ENCODE measurements at places on chromosomes 4 and X. TPM values are rescaled to one million over a fixed set of nuclear protein-coding genes. Genes with fewer than 3 reads are reported as not detected.

The CXXC4 gene
- 1.7 TPM for total RNA-seq

The CD99 gene
- total RNA-seq: 223 TPM

The UGT2B17 gene
- total RNA-seq: not detected

The ALB gene
- not detected for total RNA-seq

The TMPRSS11B gene
- total RNA-seq: not detected

The SPANXA1 gene
- total RNA-seq: 0.23 TPM

The LRAT gene
- total RNA-seq: 0.32 TPM

The ARHGEF6 gene
- 3.5 TPM for total RNA-seq

The UTP3 gene
- 39.7 TPM for total RNA-seq

DNA sequence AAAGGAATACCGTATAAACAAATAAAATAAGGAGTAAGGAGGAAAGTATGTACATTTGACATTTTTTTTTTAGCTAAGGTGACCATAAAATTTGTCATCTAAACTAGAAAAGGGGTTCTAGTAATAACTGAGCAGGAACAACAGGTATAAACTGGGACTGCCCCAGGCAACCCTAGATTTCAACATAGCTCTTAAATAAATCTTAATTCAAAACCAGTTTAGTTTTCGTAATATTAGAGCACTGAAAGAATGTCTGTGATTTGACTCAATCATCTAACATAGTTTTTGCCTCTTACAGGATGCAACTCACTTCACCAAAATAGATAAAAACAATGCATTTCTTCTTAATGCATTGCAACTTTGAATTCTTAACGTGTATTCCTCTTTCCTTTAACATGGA lies 257.7 kb downstream of the ADAMTS3 start:
- DNase-seq: no peak

DNA sequence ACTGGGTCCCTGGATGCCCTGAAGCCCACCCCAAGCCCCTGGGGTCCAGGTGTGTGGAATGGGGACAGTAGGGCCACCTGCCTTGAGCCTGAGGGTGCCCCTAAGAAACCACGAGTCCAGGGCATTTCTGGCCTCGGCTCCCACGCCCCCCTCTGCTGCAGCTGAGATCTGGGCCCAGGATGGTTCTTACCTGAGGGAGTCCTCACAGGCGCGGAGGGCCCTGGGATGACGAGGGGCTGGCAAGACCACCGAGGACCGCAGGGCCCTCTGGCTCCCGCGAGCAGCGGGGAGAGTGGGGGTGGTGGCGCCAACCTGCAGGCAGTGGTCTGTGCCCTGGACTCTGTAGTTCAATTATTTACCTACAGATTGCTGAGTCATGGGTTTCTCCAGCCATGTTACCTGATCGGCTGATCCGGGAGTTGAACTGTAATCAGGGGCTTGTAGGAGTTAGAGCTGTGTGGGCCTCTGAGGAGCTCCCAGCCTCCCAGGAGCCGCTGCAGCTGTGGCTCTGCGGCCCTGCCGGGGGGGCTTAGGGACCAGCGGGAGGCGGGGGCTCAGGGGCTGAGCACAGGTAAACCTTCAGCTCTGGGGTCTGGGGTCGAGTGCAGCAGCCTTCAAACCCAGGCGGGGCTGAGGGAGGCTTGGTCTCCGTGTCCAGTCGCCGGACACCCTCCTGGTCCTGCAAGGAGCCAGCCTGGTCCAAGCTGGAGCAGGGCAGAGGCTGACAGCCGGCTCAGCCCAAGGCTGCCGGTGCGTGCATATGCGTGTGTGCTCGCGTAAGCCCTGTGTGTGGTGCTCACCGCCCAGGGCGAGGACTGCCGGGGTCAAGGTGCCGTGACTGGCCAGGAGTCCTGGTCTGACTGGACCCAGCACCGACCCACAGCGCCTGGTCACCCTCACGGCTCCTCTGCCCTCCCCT lies at the start of gene SLC26A1:
SLC26A1 (minus strand) TSS at position 294 of the 919 bp plus-strand sequence. CDS start 1,701 bp downstream, outside the sequence.
- DNase-seq: no peak

DNA sequence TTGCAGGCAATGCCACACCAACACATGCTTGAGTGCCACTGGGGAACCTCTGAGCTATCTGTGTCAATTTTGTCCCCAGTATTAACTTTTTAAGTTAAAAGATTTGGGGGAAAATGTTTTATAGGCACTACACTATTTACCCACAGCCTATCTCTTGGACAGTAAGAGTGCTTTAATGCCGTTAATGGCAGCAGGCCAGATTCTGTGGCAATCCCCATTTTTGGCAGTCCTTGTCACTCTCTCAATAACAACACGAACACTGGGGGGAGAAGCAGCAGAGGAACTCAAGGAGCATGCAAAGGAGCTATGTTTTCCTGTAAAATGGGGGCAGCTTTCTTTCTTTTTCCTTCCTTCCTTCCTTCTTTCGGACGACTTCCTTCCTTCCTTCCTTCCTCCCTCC lies 168.6 kb downstream of the NSUN7 start:
- DNase-seq: no peak

GRCh38 chrX:42952621-42953020 lies 174.7 kb upstream of the PPP1R2C start:
- no peak for DNase-seq

GRCh38 chr4:40662962-40663604 lies 33.4 kb upstream of the RBM47 start:
- peak; percentile 72 for DNase-seq

DNA sequence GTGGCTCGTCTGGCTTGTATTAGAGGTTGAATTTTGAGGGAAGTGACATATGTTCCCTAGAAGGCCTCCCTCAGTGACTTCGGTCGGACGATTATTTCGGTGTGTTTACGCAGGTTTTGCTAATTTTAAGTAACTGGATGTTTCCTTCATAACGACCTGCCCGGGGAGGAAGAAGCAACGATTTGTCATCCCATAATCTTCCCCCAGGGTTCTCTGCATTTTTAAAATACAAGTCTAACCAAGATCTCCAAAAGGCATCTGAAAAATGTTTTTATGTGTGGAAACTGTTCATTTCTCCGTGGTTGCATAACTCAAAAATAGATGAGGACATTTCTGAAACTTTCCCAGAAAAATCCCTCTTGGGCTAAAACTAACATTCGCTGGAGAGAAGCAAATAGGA lies 195.4 kb downstream of the SHOX start:
- no peak for DNase-seq

DNA sequence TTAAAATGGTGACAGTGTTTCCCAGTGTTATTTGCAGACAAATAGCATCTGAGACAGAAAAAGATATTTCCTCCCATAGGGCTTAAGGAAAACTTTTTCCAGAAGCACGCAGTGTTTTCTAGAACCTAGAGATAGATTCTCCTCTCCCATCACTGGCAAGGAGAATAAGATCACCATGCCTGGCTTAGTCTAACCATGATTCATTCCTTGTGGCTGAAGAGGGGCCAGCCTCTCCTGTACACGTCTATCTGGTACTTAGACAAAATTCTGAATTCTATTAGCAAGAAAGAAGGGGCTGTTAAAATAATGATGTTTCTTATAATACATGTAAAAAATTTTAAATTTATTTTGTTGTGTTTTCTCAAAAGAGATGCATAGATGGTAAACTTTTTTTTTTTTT lies 296.1 kb upstream of the LDB2 start:
- DNase-seq: no peak

DNA sequence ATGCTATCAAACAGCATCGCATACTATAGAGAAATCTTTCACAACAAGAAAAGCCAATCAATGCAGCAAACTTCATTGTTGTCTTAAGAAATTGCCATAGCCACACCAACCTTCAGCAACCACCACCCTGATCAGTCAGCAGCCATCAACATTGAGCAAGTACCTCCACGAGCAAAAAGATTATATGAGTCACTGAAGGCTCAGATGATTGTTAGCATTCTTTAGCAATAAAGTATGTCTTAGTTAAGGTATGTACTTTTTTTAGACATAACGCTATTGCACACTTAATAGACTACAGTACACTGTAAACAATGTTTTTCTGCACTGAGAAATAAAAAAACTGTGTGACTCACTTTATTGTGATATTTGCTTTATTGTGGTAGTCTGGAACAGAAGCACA lies 37.8 kb upstream of the FUNDC1 start:
- peak; percentile 28 for DNase-seq

GRCh38 chr4:48554606-48555005 lies 64.6 kb downstream of the ZAR1 start:
- no peak for DNase-seq

DNA sequence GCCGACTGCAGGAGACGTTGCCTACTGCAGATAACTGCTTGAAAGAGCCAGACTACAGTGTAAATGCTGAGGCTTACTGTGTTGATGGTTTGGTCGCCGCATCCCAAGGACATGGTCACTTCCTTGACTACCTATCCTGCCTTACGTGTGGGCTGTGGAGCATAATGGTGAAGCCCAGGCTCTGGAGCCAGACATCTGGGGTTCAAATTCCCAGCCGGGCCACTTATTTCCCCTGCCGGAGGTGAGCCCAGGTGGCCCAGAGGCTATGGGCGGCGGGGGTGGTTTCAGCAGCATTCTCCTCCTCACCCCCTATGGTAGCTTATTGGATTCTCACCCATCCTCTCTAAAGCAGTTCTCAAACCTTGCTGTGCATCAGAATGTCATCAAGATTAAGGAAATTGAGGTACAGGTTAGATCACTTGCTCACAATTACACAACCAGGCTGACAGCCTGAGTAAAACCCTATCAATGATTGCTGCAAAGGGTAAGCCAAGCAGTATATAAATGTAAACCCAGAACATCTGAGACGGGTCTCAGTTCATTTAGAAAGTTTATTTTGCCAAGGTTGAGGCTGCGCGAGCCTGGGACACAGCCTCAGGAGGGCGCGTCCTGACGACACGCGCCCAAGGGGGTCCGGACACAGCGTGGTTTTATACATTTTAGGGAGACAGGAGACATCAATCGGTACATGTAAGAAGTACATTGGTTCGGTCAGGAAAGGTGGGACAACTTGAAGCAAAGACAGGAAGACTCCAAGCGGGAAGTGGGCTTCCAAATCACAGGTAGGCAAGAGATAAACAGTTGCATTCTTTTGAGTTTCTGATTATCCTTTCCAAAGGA lies 48.5 kb downstream of the EVC start:
- DNase-seq: no peak

GRCh38 chr4:127586922-127587571 lies 45.7 kb upstream of the INTU start:
- DNase-seq: peak; percentile 50

DNA sequence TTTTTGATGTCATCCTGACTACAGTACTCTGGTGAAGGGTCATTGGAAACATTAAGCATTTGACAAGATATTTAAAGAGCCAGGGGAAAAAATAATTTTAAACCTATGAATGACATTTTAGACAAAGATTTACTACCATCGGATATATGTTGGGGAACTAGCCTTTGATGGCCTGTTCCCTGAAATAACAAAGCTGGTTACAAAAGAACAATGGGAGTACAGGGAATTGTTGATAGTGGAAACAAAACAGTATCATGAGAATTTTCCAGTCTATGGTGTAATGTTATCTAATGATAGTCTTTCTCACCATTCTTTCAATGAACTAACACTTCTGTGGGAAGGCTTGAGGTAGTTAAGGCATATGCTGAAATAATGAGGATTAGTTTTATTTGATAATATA lies 125.9 kb upstream of the KLHL4 start:
- DNase-seq: no peak

DNA sequence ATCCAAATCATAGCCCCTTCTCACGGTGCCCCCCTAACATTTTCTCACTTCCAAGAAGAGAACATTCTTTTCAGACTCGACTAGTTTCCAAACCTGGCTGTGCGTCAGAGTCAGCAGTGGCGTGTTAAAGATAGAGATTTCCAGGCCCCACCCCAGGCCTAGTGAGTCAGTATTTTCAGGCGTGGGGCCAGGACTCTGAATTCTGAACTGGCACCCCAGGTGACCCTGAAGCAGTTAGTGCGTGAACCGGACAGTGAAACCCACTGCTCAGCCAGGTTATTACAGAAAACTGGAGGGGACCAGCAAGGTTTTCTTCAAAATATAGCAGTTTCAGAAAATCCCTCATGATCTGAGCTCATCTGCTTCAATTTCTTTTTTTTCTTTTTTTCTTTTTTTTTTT lies 35.0 kb upstream of the BCOR start:
- DNase-seq: peak; percentile 61

DNA sequence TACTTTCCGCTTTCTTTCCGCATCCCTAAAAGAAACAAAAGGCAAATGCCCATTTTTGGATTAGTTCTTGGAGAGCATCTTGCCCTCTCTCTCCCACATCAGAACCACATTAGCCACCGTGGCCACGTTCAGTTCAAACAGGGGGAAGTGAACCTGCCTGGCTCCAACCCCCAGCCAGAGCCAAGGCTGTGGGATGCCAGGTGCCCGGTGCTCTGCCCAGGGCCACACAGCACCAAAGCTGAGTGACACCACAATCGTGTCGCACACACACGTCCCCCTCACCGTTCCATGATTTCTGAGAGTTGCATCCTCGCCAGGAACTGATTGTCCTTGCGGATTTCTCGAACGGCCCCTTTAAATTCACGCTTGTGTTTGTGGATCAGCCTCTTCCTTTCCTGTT lies 24.3 kb downstream of the NOP14 start:
- no peak for DNase-seq

GRCh38 chrX:130575831-130576389 lies 174.1 kb downstream of the RBMX2 start:
- no peak for DNase-seq

- DNase-seq: peak; percentile 18
These were observed 267.8 kb downstream of the DTHD1 start for GRCh38 chr4:36549252-36549651.

DNA sequence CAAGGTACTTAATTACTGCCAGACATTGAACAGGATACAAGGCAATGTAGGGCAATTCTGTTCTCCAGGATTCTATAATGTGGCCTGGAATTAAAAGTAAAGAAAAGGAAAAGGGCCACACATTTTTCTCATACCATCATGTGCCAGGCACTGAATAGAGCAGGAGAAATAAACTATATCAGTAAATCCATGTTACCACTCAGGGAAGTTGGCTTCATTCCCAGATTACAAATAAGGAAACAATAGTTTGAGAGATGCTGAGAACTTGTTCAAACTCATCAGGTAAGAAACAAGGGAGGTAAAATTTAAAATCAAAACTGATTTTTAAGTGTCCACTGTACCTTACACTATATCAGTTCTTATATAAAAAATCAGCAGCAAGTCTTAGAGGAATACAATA lies 645.0 kb upstream of the ATOH1 start:
- no peak for DNase-seq

- DNase-seq: peak; percentile 95
These were observed 51.8 kb upstream of the TRAM1L1 start for GRCh38 chr4:117137145-117137544.

GRCh38 chr4:133623847-133624246 lies 474.8 kb downstream of the PCDH10 start:
- no peak for DNase-seq

DNA sequence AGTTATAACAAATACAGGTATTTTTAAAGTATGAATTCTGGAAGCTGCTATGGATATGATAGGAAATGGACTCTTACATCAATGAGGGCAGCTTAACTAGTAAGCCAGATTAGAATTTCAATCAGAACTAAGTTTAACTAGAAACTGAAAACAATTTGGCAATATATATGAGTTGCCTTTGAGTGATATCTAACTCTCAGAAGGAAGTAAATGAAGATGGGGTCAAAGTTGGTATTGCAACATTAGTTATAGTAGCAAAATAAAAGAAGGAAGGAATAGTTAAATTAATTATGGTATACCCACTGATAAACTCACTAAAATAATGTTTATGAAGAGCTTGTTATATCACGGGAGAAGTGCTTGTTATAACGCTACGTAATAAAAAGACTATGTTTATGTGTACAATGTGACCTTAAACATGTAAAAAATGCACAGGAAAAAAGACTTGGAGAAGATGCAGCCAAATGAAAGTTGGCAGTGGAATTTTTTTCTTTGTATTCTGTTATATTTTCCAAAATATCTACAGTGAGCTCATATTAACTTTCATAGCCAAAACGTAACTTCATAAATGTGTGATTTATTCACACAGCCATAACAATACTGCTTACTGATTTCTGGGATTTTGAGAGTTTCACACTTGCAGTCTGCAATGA lies 34.5 kb downstream of the PHKA2 start:
- DNase-seq: no peak

- DNase-seq: no peak
These were observed 107.0 kb downstream of the TRAPPC11 start for GRCh38 chr4:183766140-183766539.

Data from HT1080 (cell line).